Omental fat pad (tissue), 4 donors: ENCODE measurements at places on chromosomes 13 and 19.

- DNase-seq: no peak
Observed at GRCh38 chr19:51903192-51903591, 1.6 kb downstream of the ZNF649 start.

GRCh38 chr19:45021971-45022370, 16.9 kb upstream of the CLASRP start:
- DNase-seq: no peak

DNA sequence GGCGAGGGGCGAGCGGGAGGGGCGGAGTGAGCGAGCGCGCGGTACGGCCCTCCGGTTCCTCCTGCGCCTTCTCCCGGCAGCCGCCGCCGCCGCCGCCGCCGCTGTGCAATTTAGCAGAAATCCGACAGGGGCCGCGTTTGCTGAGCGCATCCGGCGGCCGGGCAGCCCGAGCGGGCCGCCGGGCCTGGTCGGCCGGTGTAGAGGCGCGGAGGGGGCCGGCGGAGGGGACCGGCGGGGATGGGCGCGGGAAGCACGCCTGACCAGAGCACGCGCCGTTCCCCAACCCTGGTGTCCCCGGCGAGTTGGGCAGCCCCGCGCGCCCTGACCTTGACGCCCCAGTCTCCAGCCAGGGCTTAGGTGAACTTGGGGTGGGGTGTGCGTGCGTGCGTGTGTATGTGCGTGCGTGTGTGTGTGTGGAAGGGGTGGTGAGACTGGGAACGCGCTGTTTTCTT, 144.5 kb upstream of the ZNF536 start:
- no peak for DNase-seq

GRCh38 chr13:69458013-69458412, 649.6 kb upstream of the ATXN8OS start:
- DNase-seq: no peak

- no peak for DNase-seq
Observed at GRCh38 chr13:30711837-30712236, 23.5 kb upstream of the ALOX5AP start.

GRCh38 chr13:44710576-44710975, 134.4 kb upstream of the TSC22D1 start:
- DNase-seq: no peak

DNA sequence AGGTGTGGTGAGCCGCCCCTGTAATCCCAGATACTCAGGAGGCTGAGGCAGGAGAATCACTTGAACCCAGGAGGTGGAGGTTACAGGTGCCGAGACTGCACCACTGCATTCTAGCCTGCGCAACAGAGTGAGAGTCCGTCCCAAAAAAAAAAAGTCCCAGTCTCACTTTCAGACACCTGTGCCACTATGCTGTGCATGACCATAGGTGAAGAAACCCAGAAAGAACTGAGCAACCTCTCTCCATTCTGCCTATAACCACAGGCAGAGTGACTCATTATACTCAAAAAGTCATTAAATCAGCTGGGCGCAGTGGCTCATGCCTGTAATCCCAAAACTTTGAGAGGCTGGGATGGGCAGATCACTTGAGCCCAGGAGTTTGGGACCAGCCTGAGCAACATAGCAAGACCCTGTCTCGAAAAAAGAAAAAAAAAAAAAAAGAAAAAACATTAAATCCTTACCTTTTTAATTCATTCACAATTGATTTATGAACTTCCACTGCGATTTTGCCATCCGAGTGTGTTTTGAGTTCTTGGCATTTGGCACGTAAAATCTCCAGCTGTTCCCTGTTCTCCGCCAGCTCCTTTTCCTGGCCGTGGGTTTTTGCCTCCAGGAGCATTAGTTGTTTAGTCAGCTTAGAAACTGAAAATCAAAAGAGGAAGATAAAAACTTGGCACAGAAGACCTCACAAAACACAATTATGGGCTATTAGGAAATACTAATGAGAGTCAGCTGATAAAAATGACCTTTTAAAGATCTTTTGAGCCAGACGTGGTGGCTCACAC, 45.5 kb upstream of the SLC7A9 start:
- no peak for DNase-seq

GRCh38 chr13:20495087-20496023, 30.3 kb downstream of the CRYL1 start:
- peak; percentile 60 for DNase-seq

DNA sequence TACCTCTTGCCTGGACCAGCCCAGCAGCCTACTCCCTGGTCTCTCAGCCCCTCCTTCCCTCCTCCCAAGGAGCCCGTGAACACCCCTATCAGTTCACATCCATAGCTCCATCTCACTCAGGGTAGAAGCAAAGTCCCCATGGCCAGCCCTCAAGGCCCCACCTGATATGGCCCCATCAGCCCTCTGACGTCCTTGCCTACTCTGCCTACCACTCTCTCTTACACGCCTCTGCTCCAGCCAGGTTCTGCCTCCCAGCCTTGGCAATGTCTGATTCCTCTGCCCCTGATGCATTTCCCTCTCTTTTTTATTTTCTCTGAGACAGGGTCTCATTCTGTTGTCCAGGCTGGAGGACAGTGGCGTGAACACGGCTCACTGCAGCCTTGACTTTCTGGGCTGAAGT, 7.9 kb upstream of the SERTAD3 start:
- DNase-seq: no peak

GRCh38 chr19:28242317-28242927, 970.5 kb downstream of the UQCRFS1 start:
- DNase-seq: no peak

GRCh38 chr13:46075811-46076210, 23.3 kb upstream of the ZC3H13 start:
- no peak for DNase-seq

DNA sequence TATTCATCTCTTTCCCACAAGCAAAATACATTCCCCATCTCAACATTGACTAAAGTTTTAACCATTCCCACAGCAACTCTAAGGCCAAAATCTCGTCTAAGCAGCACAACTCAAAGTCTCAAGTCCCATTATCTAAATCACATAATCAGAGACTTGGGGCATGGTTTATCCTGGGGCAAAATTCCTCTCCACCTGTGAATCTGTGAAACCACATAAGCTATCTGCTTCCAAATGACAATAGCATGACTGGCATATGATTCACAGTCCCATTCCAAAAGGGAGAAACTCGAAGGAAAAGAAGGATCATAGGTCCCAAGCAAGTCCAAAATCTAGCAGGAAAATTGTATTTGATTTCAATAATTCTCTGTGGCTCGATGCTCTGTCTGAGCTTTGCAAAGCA, 73.0 kb downstream of the ANKRD10 start:
- no peak for DNase-seq

- DNase-seq: no peak
Observed at GRCh38 chr13:48679941-48680680, 26.4 kb downstream of the CYSLTR2 start.

DNA sequence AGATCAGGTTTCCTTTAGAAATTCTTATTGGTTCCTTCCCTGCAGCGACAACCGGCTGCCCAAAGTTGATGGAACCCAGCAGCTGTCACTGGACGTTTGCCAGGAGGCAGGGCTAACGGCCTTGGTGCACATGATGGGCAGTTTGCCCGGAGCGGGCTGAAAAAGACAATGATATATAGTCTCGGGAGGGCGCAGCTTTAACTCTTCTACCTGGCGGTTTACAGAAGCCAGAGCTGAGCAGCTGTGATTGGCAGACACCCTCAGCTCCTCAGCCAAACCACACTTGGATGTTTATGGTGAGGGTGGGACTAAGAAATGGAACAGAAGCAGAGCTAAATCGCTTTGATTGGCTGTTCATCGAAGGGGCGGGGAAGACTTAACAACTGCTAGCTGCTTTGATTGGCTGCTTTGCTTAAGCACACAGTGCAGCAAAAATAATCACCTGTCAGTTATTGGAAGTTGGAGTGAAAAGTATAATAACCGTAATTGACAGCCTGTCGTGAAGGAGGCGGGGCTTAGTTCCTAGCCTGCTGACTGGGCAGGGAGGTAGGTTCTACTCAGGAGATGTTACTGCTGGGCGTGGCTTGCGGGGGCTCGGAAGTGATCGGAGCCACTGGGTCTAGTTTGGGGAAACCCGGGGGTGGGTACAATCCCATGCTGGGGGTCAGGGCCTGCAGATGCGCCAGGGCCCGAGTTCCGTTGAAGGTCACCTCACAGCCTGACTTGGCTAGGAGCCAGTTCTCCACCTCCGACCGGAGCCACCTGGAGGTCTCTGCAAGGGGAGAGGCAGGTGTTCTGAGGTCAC, 7.5 kb downstream of the EMP3 start:
- DNase-seq: peak; percentile 83

- no peak for DNase-seq
Observed at GRCh38 chr13:95437561-95437960, 115.0 kb upstream of the CLDN10 start.

- peak; percentile 32 for DNase-seq
Observed at GRCh38 chr19:44643605-44644401, at the start of gene PVR. Gene PVR (plus strand): TSS chr19:44643910. CDS start chr19:44644097, 187 bp downstream.

DNA sequence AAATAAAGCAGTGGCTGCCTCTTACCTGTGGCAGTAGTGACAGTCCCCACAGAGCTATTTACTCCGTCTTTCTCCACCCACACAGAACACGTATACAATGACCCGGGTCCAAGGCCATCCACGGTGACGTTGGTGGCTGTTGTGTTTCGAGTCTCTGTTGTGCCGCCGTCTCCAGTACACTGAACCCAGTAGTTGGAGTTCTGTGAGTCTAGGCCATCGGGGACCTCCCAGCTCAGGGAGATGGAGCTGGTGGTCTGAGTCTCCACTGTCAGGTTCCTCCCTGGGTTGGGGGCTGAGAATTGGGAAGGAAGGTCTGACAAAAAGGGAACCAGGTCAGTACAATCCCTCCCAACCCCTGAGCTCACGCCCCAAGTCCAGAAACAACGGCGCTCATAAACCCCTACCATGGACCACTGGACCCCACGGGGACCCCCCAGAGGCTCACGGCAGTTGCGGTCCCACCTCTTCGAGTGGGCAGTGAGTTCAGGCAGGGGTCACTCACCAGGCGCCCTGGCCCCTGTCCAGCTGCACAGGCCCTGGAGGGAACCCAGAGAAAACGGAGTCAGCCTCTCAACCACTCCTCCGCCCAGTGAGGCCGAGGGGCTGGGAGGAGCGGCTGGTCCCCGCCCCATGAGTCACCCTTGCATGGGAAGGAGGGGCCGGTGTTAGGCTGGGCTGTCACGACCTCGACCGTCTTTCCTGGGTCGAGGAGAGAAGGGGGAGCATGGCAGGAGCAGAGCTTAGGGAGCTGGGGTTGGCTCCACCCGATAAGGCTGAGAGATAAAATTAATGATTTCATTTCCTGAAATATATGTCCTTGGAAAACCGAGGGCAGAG, 2.4 kb downstream of the PTPRH start:
- DNase-seq: peak; percentile 61

- no peak for DNase-seq
Observed at GRCh38 chr13:39956036-39956435, 300.6 kb downstream of the COG6 start.

GRCh38 chr19:51680474-51680873, 12.7 kb upstream of the SPACA6 start:
- no peak for DNase-seq

DNA sequence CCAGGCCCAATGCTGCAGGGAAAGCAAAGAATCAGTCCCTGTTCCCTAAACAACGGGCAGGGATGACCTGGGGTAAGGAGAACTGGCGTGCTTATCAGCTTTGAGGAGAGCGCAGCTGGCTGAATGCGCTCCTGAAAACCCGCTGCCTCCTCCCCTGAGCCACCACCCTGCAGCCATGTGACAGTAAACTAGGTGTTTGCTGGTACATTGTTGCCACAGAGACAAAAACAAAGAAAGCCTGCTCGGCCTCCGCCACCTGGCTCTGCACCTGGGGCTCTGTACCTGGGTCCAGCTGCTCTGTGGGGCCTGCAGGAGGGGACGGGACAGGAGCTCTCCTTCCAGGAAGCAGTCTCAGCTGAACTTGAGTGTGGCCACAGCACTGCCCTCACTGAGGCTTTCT, 21.8 kb downstream of the MCF2L start:
- no peak for DNase-seq

- no peak for DNase-seq
Observed at GRCh38 chr19:36128392-36128736, 11.5 kb upstream of the CAPNS1 start.

GRCh38 chr13:52786766-52787165, 47.1 kb upstream of the CNMD start:
- no peak for DNase-seq

DNA sequence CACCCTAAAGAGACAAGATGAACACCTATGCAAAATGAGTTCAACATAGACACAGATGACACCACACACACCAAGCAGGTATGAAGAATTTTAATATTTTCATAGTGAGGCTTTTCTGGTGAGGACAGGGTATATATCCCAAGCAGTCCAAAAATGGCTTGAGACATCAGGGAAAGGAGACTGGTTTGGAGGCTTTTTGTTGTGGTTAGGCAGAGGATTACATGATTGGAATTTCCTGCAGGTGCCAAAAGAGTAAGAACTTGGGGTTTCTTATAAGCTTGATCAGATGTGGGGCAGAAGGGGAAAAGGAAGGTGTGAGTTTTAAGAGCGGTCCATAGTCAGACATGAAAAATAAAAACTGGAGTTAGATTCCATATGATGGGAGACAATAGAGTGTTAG, 420.8 kb upstream of the SLITRK1 start:
- no peak for DNase-seq

GRCh38 chr19:38649305-38650171, 2.1 kb downstream of the ACTN4 start:
- no peak for DNase-seq

DNA sequence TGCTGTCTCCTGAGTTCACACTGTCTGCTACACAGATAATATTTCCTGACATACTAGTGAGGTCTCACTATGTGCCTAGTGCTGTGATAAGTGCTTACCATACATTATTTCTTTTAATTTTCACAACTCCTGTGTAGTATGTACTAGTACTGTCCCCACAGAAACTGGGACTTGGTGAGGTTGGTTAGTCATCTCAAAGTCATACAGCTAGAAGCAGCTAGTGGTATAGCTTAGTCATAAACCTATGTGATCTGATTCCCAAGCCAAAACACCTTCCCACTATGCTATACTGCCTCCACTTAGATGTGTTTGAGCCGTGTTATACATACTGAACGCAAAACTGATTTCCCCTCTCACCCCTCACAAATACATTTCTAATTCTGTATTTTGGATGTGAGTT, 10.5 kb downstream of the MTMR6 start:
- no peak for DNase-seq

DNA sequence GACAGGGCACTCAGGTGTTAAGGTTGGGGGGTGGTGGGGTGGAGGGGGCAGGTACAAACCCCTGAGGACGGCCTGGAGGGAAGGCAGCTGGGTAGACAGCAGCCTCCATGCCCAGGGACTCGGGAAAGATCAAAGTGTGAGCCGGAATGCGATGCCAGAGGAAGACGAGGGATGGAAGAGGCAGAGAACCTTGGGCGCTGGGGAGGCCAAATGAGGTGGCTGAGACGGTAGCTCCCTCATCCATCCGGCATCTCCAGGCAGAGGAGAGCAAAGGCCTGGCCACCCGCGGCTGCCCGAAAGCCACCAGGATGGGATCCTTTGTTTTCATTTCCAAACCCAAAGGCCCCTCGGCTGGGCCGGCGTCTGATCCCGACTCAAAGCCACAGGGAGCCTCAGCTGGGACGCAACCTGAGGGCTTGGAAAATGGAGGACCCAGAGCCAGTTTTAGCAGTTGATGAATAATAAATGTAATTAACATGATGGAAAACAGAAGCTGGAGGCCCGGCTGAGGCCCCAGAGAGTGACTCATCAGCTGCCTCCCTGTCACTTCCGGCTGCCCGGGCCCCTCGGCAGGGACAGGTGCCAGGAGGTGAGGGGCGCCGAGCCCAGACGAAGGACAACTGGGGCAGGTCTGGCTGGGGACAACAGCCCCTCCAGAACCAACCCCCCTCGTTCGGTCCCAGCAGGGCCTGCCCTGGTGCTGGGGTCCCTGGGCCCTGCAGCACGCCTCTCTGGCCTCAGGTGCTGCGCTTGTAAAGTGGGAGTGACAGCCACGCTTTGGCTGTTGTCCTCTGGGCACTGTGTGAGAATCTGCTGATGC, 61.6 kb downstream of the CEBPG start:
- DNase-seq: no peak

GRCh38 chr13:105806628-105806920, 728.9 kb downstream of the EFNB2 start:
- DNase-seq: no peak
